ENCODE measurements at places on chromosomes 2 and 18.

GRCh38 chr2:188898261-188898660 is 75.9 kb upstream of the COL3A1 start:
- no peak for DNase-seq

GRCh38 chr2:64404743-64405142 is 49.2 kb upstream of the LGALSL start:
- no peak for DNase-seq

DNA sequence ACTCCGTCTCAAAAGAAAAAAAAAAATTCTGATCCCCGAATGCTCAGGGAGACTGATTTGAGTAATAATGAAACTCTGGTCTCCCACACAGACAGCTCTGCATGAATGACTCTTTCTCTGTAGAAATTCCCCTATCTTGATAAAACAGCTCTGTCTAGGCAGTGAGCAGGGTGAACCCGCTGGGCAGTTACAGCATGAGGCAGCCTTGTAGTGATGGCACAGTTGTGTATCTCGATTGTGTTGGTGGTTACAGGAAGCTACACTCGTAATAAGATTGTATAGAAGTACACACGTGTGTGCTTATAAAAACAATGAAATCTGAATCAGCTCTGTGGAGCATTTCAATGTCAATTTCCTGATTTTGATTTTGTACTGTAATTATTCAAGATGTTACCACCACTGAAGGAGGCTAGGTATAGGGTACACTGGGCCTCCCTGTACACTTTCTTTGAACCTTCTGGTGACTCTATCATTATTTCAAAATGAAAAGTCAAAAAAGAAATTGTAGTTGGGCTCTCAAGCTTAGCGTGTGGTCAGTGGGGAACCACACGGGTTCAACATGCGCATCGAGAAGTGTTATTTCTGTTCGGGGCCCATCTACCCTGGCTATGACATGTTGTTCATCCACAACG is 34.9 kb upstream of the ATP8B1 start:
- DNase-seq: peak; percentile 7

- DNase-seq: no peak
Observed at GRCh38 chr18:51724790-51725721, 527.6 kb upstream of the MEX3C start.

- DNase-seq: no peak
Observed at GRCh38 chr2:118148809-118149208, 60.5 kb downstream of the INSIG2 start.

DNA sequence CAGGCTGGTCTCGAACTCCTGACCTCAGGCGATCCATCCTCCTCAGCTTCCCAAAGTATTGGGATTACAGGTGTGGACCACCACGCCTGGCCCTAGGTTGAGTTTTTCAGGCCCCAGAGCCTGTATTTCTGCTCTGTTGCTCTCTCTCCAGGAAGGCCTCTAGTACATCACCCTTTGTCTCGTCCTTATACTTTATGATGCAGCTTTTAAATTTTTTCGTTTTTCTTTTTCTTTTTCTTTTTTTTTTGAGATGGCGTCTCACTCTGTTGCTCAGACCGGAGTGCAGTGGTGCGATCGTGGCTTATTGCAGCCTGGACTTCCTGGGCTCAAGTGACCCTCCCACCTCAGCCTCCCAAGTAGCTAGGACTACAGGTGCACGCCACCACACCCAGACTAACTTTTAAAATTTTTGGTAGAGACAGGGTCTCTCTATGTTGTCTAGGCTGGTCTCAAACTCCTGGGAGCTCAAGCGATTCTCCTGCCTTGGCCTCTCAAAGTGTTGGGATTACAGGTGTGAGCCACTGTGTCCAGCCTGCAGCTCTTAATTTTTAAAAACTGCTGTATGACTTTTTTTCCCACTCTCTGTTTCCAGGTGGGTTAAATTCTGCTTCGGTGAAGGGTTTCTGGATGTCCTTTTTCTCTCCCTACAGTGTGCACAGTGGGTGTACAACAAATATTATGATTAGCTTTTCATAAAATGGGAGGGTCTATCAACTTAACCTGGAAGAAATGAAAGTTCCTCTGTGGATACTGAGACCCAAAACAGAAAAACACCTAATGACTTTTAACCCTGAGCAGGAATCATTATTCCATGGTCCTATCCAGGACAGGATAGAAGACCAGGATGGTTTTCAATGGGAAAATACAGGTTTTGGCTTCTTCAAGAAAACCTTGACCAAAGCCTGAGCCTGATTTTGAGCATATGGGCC is 47.9 kb downstream of the DDX1 start:
- no peak for DNase-seq

- no peak for DNase-seq
Observed at GRCh38 chr2:101842471-101842870, 145.0 kb downstream of the MAP4K4 start.

DNA sequence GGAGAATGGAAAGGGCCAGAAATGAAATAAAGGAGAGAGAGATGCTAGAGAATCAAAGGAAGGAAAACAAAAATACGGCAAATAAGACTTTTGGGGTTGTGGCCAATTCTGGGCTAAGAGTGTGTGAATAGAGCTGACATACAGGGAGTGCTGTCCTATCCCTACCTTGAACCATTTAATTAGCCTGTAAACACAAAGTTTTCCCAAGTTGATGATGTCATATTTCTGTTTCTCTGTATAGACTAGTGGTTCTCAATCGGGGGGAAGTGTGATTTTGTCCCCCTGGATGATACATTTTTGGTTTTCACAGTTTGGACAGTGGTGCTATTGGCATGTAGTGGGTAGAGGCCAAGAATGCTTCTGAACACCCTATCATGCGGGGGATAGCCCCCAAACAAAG is 148.8 kb downstream of the ACTR3 start:
- DNase-seq: no peak

GRCh38 chr2:131542438-131543384 is 15.0 kb downstream of the CCDC74A start:
- no peak for DNase-seq

Data from stimulated activated CD8-positive, alpha-beta memory T cell treated with anti-CD3 and anti-CD28 coated beads, Interleukin-7, amount 100 ng/mL, for 24 hours (primary cell).